ENCODE measurements at places on chromosomes 7 and 10. TPM values are rescaled to one million over a fixed set of nuclear protein-coding genes. Genes with fewer than 3 reads are reported as not detected.

The UCN3 gene
- total RNA-seq = 3.4 TPM

The TMEM26 gene
- 0.79 TPM for total RNA-seq

The CYP3A4 gene
- total RNA-seq = 10.0 TPM

The MEST gene
- 489 TPM for total RNA-seq

DNA sequence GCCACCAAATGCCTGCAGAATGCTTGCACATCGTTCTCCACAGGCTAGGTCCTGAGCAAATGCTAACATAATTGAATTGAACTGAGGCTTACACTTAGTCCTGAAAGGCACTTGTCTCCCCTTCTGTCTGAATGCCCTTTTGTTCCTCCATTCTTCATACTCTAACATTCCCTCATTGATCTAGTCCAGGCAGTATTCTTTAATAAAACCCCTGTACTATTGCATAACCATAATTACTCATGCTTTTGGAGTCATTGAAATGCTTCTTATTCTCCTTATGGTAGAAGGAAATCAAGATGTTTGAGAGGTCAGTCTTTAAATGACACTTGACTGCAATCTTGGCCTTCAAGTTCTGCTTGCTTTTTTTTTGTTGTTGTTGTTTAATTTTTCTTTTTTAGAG, 7.1 kb downstream of the PI4K2A start:
- no peak for DNase-seq
- peaks cover 16% of the 10 kb centered on the region for H3K36me3 ChIP-seq

DNA sequence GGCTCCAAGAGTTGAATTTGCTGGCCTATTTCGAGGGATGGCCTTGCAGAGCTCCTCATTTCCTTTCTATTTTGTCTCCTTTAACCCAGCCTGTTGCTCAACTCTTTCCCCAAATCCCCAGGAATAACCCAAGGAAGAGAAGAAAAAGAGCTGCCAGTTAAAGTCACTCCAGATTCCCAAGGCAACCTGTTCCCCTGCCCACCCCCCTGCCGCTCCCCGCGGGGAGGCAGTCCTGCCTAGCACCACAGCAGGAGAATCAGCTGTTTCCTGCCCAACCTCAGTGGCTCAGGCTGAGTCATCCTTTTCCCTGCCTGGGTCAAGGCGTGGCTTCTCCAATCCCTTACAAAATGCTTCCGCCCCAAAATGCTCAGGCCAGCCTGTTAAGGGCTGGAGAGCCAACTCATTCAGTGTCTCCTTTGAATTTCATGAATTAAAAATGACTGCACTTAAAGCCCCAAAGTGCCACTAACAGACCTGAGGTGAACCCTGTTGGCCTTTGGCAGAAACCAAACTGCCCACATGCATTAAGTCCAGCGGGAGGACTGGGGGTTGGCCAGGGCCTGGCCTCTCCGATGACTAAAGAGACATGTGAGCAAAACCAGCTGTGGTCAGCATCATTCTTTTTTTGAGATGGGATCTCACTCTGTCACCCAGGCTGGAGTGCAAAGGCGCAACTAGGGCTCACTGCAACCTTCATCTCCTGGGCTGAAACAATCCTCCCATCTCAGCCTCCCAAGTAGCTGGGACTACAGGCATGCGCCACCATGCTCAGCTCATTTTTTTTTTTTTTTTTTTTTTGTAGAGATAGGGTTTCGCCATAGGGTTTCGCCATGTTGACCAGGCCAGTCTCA, 83.2 kb upstream of the KIF5B start:
- H3K27ac ChIP-seq = no peak overlapping the region
- H3K27me3 ChIP-seq = no peaks in the 10 kb centered on the region
- no peaks in the 10 kb centered on the region for H3K36me3 ChIP-seq
- peaks cover 10% of the 10 kb centered on the region for H3K4me1 ChIP-seq

GRCh38 chr10:63421591-63421990, 44.2 kb downstream of the JMJD1C start:
- no peak overlapping the region for H3K4me3 ChIP-seq
- H3K4me1 ChIP-seq = peaks cover 21% of the 10 kb centered on the region
- DNase-seq = no peak

GRCh38 chr7:120273476-120273975, 551 bp downstream of the KCND2 start:
- H3K27me3 ChIP-seq = peaks cover 33% of the 10 kb centered on the region
- peak overlapping the region; percentile 100 for H3K4me3 ChIP-seq
- H3K4me1 ChIP-seq = peaks cover 4% of the 10 kb centered on the region
- H3K27ac ChIP-seq = peak overlapping the region; percentile 95
- no peaks in the 10 kb centered on the region for H3K36me3 ChIP-seq
- DNase-seq = peak; percentile 72

- no peaks in the 10 kb centered on the region for H3K27me3 ChIP-seq
- H3K4me3 ChIP-seq = no peak overlapping the region
- H3K27ac ChIP-seq = no peak overlapping the region
- H3K4me1 ChIP-seq = no peaks in the 10 kb centered on the region
- DNase-seq = no peak
Measured at GRCh38 chr7:107471292-107472070, 1.6 kb downstream of the GPR22 start.

DNA sequence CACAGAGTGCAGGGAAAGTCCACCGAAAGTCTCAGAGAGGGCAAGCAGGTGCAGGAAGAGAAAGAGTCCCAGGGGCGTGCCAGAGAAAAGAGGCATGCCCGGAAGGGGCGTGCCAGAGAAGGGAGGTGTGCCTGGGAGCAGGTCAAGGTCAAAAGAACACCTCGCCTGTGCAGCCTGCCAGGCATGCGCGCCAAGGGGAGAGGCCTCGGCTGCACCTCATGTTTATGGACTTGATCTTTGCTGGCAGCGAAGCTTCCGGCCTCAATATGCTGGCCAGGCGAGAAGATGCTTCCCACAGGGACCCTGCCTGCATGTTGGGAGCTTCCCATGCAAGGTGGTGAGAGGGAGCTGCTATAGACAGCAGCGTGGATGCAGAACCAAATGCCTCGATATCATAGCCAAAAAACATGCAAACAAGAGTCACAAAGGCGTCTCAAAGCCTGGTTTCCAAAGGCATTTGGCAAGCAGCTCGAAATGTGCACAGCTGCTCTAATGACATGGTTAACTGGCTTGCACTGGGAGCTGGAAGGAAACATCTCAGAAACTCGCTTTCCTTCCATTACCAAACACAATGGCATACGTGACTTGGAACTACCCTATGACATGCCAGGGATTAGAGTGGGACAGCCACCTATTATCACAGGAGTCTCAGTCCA, 192.5 kb upstream of the PPP2R2D start:
- H3K4me3 ChIP-seq = no peak overlapping the region
- H3K4me1 ChIP-seq = no peaks in the 10 kb centered on the region
- peaks cover 6% of the 10 kb centered on the region for H3K27me3 ChIP-seq
- no peaks in the 10 kb centered on the region for H3K36me3 ChIP-seq
- no peak overlapping the region for H3K27ac ChIP-seq

- H3K27ac ChIP-seq = no peak overlapping the region
- H3K27me3 ChIP-seq = no peaks in the 10 kb centered on the region
- peaks cover 15% of the 10 kb centered on the region for H3K4me1 ChIP-seq
- H3K36me3 ChIP-seq = no peaks in the 10 kb centered on the region
- H3K4me3 ChIP-seq = no peak overlapping the region
Measured at GRCh38 chr10:73416571-73416970, 2.7 kb upstream of the ANXA7 start.

DNA sequence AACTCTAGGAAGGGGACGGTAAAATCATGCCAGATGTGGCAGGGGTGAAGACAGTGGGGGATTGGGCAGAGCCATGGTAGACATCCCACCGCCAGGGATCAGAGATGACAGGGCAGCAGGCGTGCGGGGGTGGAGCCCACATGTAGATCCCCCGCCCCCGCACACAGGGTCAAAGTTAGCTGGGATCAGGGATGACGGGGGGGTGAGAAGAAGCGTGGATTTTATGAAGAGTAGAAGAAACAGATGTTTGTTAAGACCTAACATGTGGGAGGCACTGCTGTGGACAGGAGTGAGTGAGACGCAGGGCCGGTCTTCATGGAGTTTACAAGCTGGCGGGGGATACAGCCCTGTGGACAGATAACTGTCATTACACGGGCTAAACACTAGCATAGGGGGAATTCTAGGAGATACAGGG, 154.0 kb upstream of the KLF14 start:
- no peak overlapping the region for H3K4me3 ChIP-seq
- H3K27ac ChIP-seq = no peak overlapping the region
- peaks cover 3% of the 10 kb centered on the region for H3K27me3 ChIP-seq
- no peaks in the 10 kb centered on the region for H3K36me3 ChIP-seq
